ENCODE measurements at places on chromosomes 5 and 9. TPM values are rescaled to one million over a fixed set of nuclear protein-coding genes. Genes with fewer than 3 reads are reported as not detected.

The OR1Q1 gene
- total RNA-seq: not detected

The SEMA5A gene
- total RNA-seq: 9.9 TPM

The CDC42SE2 gene
- total RNA-seq: 13.7 TPM

The KIF20A gene
- 4.0 TPM for total RNA-seq

The SPATA31A6 gene
- total RNA-seq: not detected

Data from bronchial smooth muscle cell (primary cell).